Femur (tissue), 1 donor: ENCODE measurements at places on chromosomes 13 and 19.

DNA sequence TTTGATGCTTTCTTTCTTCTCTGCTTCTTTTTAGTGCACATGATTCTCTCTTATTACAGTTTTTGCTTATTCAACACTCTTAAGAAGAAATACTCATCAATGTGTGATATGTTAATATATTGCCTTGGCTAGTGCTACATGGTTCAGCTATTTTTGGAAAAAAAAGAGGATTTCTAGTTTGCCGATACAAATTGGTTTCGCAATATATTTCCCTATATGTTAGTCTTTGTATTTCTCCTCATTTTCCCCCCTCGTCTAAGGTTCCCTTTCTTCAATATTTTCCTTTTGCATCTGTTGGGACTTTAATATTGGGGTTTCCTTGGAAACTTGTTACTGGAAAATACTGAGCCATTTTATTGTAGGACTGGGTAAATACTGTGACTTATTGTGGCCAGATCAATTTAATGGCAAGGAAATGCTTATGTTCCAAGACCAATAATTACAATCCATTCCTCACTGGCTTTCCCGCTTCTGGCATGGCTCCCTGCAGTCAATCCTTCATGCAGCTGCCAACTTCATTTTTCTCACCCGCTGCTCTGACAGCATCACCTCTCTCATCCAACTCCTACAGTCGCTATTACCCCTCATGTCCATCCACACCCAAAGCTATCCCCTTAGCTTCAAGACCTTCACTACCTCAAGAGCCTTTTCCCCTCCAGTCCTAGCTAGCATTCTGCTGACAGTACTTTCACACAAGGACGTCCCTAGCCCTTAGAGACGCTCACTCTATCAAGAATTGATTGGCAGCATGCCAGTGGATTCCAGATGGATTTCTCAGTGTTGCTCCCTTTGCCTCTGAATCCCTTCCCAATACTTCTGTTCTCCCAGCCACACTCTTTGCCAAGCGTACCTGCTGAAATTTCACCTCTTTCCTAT lies 280.1 kb upstream of the TMTC4 start:
- DNase-seq, result peak; percentile 20

DNA sequence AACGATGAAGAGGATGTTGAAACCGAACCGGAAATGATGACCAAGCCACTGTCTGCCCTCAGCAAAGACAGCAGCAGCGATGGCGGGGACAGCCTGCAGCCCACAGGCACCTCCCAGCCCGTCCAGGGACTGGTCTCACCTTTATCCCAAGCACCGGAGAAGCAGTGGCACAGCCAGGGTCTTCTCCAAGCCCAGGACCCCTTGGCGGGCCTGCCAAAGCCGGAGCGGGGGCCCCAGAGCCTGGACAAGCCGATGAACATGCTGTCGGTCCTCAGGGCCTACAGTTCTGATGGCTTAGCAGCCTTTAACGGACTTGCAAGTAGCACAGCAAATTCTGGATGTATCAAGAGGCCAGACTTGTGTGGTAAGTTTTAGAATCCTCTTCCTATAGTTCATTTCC lies 177.0 kb downstream of the ZNF536 start:
- DNase-seq, result no peak

DNA sequence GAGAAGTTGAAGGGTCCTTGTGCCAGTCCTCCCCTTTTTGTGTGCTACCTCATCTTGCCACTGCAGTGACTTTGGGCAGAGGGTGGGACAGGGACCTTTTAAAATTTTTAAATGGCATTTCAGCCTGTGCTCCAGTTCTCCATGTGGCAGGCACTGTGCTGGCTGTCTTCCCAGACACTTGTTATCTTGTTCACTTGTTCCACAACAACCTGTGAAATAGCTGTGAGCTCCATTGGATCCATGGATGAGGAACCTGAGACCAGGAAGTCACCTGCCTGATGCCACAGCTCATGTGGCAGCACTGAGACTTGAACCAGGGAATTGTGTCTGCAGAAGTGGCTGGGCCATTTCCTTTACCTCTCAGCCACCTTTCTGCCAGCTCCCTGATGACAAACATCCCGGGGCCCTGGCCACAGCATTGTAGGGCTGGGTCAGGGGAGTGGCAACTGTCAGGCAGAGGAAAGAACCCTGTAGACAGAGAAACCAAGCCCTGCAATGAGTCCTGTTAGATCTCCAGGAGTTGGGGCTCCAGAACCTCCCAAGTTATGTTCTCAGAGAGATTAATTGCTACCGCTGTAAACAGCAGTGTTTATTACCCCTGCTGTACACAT lies 6.4 kb downstream of the EGLN2 start:
- DNase-seq, result no peak

- no peak for DNase-seq
These were observed 5.6 kb downstream of the LYL1 start for GRCh38 chr19:13097033-13097462.

DNA sequence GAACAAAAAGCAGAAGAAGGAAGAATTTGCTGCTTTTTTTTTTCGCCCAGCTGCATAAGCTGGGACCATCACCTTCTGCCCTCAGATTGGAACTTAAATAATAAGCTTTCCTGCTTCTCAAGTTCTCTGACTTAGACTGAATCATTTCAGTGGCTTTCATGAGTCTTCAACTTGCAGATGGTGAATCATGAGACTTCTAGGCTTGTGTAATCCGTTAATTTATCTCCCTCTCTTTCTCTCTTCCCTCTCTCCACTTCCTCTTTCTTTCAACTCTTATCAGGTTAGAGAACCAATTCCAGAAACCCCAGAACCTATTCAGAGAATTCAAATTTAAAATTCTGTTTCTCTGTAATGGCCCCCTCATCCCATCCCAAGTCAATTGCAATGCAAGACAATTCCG lies 1153.7 kb downstream of the PCDH9 start:
- DNase-seq, result no peak

GRCh38 chr13:19632915-19633478 lies 462 bp upstream of the MPHOSPH8 start:
- no peak for DNase-seq

DNA sequence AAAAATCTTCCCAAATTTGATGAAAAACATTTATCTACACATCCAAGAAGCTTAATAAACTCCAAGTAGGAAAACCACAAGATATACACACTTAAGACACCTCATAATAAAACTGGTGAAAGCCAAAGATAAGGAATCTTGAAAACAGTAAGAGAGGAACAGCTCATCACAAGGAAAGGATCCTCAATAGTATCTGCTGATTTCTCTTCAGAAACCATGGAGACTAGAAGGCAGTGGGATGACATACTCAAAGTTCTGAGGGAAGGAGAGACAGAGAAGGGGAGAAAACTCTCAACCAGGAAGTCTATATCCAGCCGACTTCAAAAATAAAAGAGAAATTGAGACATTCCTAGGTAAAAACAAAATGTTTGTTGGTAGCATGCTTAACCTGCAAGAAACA lies 45.7 kb downstream of the LNX2 start:
- no peak for DNase-seq

GRCh38 chr13:112686364-112686763 lies 3.5 kb upstream of the ATP11A start:
- no peak for DNase-seq

- no peak for DNase-seq
These were observed 131.2 kb downstream of the CRYL1 start for GRCh38 chr13:20394506-20394905.

GRCh38 chr19:35975608-35976214 lies 19.3 kb upstream of the SDHAF1 start:
- no peak for DNase-seq

DNA sequence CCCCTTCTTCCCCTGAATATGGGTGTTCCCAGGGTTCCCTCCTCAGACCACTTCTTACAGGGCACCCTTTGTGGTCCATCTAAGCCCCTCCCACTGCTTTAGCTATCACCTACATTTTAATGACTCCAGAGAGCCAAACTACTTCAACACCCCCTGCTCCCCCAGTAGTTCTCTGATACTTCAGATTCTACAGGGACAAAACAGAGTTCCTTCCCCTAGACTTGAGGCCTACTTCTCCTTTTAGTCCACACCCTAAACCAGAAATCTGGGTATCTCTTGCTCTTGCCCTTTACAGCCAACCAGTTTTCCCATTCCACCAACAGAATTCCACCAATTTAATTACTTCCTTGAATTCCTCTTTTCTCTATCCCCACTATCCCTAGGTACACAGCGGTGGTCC lies 107.2 kb downstream of the KCNRG start:
- no peak for DNase-seq

DNA sequence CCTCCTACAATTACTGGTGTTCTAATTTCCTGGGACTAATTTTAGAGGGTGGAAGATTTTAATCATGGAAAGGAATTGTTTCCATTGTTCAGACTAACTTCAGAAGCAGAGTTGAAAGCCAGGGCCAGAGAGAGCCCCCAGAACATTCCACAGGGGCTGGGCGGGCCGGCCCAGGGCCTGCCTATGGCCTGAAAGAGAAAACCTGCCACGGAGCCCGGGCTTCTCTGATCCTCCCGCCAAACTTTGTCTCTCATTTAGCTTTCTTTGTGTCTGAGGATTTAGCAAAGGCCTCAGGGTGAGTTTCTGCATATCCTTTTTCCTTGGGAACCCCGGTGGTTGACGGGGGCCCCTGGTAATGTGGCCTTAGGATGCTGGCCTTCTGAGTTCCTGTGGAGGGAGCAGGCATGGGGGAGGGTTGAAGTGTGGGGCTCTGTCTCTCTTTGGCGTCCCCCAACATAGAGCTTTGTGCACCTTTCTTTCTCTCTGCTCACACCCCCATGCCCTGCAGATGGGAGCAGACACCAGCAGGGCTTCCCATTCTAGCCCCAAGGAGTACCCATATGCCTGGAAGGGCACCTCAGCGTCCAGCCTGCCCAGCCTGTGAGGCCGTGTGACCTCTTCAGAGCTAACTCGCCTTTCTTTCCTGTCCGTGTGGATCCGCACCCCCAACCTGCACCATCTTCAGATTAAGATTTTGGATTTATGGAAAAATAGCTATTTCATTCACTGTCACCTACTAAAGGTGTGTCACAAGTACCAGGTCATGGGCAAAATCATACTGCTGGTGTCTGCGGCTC lies 539.5 kb downstream of the FGF9 start:
- DNase-seq, result no peak

GRCh38 chr19:10294368-10294697 lies 4.6 kb downstream of the ICAM5 start:
- DNase-seq, result no peak

GRCh38 chr19:17560205-17560595 lies 4.8 kb downstream of the COLGALT1 start:
- no peak for DNase-seq

- DNase-seq, result peak; percentile 87
These were observed at the start of gene CPT1C for GRCh38 chr19:49690656-49691242. CPT1C (plus strand) TSS chr19:49691116; CDS start chr19:49692253, 1,137 bp downstream.

DNA sequence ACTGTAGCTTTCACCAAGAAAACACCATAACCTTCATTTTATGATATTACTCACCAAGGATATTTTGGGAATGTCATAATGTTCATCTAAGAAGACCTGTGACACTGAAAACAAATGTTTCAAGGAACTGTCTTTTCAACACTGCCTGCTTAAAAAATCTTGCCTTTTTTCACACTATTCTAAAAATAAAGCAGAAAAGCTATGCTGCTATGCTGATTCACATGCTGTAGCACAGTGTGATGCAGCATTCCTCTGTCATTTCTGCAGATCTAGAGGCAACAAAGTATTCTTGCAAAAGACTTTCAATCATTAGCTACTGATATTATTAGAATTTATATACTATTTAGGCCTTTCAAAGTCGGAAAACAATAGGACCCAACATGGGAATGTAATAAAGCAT lies 525.7 kb downstream of the UQCRFS1 start:
- no peak for DNase-seq

DNA sequence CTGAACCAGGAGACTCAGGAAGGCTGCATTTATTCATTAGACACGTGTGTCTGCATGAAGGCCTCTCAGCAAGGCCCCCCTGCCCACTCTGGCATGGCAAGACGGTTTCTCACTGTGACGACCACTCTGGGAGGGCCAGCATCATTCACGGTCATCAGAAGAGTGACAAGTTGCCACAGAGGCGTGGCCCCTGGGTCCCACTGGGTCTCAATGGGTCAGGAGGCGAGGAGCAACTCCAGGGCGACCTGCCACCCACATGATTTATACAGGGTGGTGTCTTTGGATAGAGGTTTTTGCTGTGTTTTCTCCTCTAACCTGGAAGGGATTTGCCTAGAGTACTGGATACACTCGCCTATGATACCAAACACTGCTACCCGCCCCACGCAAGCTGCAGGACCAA lies 60.7 kb downstream of the KLF2 start:
- DNase-seq, result no peak

- DNase-seq, result no peak
These were observed 2662.9 kb upstream of the PCDH20 start for GRCh38 chr13:64078480-64078936.

GRCh38 chr13:112182251-112182650 lies 115.3 kb downstream of the SOX1 start:
- no peak for DNase-seq

GRCh38 chr13:22883262-22883840 lies 297.4 kb upstream of the SGCG start:
- no peak for DNase-seq

DNA sequence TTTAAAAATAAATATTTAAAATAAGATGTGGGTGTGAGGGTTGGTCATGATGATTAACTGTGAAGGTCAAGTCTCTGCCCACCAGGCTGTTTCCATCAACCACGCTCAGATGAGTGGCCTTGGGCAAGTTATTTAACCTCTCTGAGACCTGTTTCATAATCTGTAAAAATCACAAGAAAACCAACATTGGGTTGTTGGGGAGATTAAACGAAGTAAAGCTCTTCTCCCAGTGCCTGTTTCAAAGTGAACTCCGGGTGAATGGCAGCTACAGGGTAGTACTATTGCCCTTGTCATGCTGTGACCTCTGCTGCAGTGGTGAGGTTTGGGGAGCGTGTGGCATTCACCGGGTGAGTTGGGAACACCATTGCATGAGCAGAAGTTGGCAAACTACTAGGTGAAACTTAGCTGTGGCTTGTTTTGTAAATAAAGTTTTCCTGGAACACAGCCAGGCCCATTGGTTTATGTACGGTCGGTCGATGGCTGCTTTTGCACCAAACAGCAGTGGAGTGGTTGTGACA lies 153.2 kb downstream of the USP12 start:
- no peak for DNase-seq

- DNase-seq, result peak; percentile 92
These were observed 153.5 kb upstream of the KLF12 start for GRCh38 chr13:74287724-74288169.

DNA sequence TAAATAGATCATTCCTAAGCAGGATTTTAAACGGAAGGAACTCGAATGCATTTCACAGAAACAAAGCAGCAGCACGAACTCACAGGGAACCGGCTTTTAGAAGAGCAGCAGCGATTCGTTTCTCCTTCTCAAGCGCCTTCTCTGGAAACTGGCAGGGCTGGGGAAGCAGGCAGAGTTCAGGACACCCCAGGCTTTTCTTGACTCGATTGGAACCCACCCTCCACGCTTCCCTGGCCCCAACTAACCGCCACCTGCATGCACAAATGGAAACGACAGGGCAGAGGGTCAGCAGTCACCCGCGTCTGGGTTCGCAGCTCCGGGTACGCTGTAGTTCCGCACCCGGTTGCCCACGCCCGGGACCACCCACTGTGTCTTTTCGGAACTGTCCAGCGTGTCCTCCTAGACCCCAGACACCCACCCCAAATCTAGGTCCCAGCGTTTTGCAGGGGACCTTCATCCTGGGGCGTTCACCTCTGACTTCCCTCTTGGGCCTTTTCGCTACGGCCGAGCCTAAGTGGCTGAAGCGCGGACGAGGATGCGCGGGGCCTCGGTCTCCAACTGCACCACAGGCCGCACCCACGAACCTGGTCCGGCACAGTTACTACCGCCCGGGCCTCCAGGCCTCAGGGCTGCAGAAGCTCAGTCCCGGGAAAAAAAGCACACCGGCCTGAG lies 500 bp downstream of the ZFP30 start:
- DNase-seq, result peak; percentile 44

- no peak for DNase-seq
These were observed 6.1 kb downstream of the RDH13 start for GRCh38 chr19:55056827-55057226.
